GM23338 (cell line): ENCODE measurements at places on chromosomes 16 and 17.
A peak's percentile ranks its signal among the peaks of the same experiment; 100 is the strongest.

- peak; percentile 40 for DNase-seq
These were observed 702 bp downstream of the TENT4B start for GRCh38 chr16:50153596-50154419.

GRCh38 chr17:8935191-8935590, 30.3 kb downstream of the PIK3R5 start:
- peak; percentile 10 for DNase-seq

DNA sequence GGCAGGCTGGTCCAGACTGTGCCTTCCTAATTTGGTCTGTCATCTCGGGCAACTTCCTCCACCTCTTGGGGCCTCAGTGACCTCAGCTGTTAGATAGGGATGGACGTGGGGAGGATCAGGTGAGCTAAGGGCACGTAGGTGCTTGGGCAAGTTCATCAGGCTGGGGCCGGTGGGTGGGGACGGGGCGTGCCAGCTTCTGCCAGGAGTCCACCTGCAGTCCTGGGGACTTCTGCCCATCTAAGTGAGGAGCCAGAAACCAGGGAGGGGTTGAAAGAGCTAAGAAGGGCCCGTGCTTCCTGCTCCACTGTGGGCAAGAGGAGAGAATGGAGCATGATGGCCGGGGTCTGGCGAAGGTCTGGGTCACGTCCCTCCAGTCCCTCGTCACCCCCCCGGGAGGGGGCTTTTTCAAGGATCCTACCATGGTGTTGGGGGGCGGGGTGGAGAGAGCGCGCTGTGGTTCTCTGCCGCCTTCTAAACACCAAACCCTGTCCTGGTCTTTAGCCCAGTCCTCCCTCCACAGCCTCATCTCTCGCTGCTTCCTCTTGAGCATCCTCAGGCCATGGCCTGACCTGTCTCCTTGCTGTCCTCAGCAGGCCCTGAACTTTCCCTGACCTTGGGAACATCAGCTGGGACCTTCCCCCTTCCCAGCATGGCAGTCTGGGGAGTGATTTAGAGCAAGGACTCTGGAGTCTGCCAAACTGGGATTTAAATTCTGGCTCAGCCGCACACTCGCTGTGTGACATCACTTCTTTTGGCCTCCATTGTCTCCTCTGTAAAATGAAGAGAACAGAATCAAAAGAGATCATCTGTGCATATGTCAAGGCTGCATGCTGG, 21.6 kb downstream of the SPNS2 start:
- DNase-seq: no peak

DNA sequence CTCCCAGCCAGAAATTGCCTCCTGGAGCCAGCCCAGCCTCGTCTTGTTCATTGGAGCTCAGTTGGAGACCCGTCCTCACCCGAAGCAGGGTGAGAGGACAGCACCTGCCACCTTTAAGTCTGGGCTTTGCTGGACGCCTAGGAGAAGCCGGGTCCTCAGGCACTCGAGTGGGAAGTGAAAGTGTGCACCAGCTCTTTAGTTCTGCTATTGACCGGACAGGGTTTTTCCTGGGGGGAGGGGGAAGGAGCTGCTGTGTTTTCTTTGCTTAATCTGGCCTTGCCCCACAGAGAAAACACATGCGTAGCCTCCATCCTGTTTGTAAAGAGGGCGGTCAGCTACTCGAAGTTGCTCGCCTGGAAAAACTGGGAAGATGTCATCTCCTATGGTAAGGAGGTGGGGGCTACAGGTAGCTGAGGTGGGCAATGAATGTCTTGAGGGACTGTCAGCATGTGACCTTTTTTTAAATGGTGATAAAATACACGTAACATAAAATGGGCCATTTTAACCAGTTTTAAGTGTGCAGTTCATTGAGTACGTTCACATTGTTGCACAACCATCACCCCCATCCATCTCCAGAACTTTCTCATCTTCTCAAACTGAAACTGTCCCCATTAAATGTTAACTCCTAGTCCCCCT, 34.4 kb downstream of the CMIP start:
- DNase-seq: no peak

- no peak for DNase-seq
These were observed 452 bp downstream of the SLC25A10 start for GRCh38 chr17:81712468-81713003.
